ENCODE measurements at places on chromosomes 11 and 22.

GRCh38 chr22:49992921-49993648, 19.5 kb downstream of the IL17REL start:
- no peak for DNase-seq

GRCh38 chr22:22674467-22674866, 30.1 kb downstream of the GGTLC2 start:
- no peak for DNase-seq

GRCh38 chr11:73576185-73576614, 21.7 kb downstream of the FAM168A start:
- DNase-seq: no peak

DNA sequence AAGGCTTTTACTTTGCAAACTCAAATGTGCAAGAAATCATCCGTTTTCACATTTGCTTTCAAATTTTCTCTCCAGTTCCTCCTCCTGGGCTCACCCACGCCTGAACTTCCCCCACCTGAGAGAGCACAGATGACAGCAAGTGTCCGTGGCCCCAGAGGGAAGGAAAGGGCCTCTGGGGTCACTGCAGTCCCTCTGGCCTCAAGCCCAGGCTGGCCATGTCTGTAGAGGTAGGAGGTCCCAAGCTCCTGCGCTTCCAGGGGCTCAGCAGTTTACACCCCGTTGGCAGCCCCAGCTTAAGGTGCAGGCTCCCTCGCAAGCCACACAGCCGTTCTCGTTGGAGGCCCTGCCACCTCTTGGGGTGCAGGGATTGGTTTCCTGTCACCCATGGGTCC, 40.5 kb upstream of the PRDM11 start:
- no peak for DNase-seq

DNA sequence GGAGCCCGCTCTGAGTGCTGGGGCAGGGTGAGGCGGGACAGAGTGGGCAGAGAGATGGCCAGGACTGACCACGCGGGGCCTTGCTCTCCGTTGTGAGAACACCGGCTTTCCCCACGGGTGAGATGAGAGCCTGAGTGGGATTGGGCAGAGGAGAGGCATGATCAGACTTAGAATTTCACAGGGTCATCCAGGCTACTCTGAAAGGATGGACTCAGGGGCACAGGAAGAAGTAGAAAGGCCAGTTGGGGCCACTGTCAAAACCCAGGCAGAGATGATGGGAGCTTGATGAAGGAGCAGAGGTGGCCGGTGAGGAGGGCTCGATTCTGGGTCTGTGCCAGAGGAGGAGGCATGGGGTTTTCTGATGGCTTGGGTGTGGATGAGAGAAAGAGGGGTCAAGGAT, 63.8 kb upstream of the NUP50 start:
- DNase-seq: no peak

GRCh38 chr11:123139206-123139605, 55.8 kb downstream of the CLMP start:
- DNase-seq: no peak

- DNase-seq: no peak
Measured at GRCh38 chr11:88544656-88545280, 207.2 kb upstream of the CTSC start.

- DNase-seq: no peak
Measured at GRCh38 chr11:92711926-92712325, 257.5 kb upstream of the MTNR1B start.

- DNase-seq: no peak
Measured at GRCh38 chr11:54558919-54559318, 44.9 kb downstream of the OR4C46 start.

DNA sequence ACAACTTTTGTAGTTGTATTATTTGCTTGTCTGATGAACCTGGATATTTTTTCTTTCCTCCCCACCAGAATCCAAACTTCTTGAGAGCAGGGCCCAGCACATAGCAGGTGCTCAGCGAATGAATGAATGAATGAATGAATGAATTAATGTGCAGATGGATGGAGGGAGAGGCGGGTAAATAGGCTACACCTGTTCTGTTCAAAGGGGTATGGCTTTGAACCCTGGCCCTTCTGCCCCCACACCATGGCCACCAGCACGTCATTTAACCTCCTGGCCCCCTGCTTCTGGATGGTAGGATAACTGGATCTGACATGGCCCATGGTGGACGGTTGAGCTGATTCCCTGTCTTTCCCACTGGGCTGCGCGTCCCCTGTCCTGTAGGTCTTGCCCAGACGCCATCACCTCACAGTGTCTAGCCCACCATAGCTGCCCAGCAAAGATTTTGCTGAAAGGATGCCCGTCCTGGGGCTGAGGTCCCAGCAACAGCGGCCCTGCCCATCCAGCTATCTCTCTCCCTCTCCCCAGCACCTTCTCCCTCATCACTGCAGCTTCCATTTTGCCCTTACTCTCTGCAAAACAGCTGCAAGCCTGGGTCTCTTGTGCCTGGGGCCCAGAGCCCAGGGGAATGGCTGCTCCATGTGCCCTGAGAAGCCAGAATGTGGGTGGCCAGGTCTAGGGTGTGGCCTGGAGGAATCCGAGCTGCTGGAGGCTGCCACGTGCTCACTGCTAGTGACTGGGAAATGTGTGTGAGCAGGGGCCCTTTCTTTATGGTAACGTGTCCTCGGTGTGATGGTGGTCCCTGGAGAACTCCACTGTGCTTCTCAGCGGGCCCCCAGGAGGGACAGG, 49.3 kb upstream of the LINC01488 start:
- DNase-seq: no peak

DNA sequence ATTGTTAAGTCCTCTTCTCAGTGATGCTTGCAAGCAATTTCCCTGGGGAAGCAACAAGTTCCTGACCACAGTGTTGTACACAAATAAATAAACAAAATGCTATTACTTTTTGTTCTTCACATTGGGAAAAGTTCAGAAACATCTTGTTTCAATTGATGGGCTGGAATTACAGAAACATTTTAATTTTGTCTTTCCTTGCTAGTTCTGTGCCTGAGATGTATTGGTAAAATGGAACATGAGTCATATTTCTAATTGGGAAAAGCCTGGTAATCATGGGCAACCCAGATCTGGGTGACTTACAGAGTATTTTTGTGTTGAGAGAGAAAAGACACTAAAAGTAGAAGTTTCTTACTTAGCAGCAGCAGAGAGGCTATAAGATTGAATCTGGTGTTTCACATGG, 576 bp upstream of the BLID start:
- DNase-seq: no peak

DNA sequence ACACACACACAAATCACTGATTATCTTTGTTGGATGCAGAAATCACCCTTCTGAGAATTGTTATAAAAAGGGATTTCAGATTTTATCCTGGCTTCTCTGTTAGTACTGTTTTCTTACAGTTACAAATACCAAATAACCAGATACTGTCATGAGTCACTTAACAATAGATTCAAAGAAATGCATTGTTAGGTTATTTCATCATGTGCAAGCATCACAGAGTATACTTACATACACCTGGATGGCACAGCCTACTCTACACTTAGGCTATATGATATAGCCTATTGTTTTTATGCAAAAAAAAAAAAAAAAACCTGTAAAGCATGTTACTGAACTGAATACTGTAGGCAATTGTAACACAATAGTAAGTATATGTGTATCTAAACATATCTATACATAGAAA, 319.2 kb upstream of the ARHGAP42 start:
- no peak for DNase-seq

DNA sequence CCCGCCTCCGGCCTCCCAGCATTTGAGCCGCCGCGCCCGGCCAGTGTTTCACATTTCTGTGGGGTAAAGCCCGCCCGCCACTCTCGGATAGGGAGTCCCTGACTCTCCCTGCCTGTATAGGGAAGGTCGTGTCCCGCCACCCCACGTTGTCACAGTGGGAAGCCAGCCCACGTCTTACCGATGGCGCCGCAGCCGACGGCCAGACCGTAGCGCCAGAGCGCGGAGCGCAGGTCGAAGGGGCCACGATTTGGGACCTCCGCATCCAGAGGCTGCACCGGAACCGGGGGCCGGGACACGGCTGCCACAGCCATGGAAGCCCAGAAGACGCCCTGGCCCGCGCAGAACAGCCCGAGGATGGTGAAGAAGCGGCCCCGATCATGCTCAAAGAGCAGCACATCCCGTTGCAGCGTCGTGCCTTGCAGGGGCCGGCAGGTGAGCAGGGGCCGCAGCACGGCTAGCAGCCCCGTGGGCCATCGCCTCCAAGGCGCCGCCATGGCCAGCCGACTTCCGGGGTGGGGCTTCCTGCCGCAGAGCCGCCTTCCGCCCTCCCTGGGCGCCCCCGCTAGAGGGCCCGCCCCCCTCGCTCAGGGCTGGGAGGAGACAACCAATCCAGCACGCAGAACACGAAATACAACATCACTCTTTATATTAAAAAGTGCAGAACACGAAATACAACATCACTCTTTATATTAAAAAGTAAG, at the start of gene TMEM223:
TMEM223 (minus strand) TSS at position 506 of the 701 bp plus-strand sequence; CDS start at position 494, 12 bp downstream.
- peak; percentile 89 for DNase-seq

DNA sequence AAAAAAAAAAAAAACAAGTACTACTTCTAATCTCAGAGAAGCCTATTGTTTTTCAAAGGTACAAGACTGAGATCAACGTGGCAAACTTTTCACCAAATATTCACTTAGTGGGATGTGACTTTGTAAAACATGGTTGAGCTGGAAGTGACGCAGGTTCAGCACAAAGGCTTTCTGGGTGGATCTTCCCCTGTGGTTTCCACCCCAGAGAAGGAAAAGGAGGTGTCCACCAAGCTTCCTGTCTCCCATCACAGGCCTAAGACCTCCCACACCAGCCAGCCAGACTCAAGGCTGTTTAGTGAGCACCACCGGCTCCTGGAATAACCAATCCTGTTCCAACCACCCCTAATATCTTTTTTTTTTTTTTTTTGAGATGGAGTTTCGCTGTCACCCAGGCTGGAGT, 5.7 kb downstream of the TMEM184B start:
- peak; percentile 29 for DNase-seq

DNA sequence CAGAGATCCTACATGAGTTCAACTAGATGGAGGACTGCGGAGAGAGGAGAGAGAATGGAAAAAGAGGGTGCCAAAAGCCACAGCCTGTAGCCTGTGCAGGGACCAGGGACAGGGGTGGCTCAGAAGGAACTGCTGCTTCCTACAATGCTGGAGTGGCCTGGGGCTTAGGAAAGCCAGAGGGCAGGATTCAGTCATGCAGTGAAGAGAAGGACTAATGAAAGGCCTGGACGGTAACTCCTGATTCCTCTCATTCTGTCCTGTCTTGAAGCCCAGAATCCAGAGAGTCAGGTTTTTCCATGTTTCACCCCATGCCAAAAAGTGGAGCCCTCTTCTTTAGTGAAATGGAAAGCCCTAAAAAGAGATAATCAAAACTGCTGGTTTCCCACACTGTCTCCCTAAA, 48.4 kb upstream of the INCENP start:
- no peak for DNase-seq

- DNase-seq: no peak
Measured at GRCh38 chr11:74397501-74398243, 561 bp downstream of the PGM2L1 start.

GRCh38 chr22:38012604-38013072, 28.3 kb upstream of the SOX10 start:
- no peak for DNase-seq

- no peak for DNase-seq
Measured at GRCh38 chr11:85977751-85978160, 91.1 kb downstream of the PICALM start.

GRCh38 chr11:11916981-11917399, 75.2 kb downstream of the USP47 start:
- DNase-seq: no peak

GRCh38 chr11:61613870-61614269, 33.0 kb upstream of the SYT7 start:
- no peak for DNase-seq

GRCh38 chr11:46387919-46388618, 3.5 kb downstream of the CHRM4 start:
- DNase-seq: no peak

DNA sequence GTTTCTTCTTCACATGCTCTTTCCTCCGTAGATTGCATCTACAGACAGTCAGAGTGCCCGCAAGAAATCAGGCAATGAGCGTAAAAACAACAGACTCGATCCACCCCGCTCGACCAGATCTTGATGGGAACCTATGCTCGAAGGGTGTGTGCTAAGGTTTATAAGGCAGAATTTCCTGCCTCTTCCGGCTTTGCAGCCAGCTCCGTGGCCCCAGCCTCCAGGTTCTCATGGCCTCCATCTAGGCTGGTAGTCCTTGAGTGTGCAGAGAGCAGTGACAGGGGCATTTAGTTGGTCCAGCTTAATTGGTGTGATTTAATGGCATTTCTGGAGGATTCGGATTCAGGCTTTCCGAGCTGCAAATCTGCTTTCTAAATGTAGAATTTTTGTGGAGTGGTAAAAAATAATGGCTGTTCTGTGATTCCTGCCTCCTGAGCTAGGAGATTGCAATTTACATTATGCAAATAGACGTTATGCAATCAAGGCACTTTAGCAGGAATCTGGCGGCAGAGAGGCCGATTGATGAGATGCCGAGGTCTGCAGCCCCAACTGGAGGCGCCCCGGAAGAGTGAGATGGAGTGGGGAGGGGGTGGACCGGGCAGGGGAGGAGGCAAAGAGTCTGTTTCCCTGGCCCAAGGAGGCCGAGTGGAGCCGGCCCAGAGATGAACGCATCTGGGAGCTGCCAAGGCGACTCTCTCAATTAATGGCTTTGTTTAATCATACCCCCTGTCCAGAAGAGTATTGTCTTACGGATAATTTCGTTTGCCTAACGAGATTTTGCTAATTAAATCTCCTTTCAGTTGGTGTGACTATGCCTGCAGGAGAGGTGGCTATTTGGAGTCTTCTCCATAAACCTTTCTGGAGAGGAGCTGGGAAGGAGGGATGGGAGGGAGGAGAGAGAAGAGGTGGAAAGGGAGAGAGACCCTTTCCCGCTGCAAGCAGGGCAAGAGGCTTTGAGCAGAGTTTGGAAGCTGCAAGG, 75.3 kb downstream of the PKNOX2 start:
- DNase-seq: no peak

GRCh38 chr22:37242395-37242918, 1.6 kb downstream of the RAC2 start:
- peak; percentile 91 for DNase-seq

GRCh38 chr22:35637254-35637653, 11.0 kb upstream of the APOL6 start:
- DNase-seq: no peak
